Left cardiac atrium (tissue), 4 donors: ENCODE measurements at places on chromosomes 13 and 19. TPM values are rescaled to one million over a fixed set of nuclear protein-coding genes. Genes with fewer than 3 reads are reported as not detected.
A peak's percentile ranks its signal among the peaks of the same experiment; 100 is the strongest.

Gene ANKLE1
- total RNA-seq, result 0.37 TPM

Gene CRX
- total RNA-seq, result not detected

Gene KL
- total RNA-seq, result 3.3 TPM

Gene CCDC122
- total RNA-seq, result 10.0 TPM

Gene ZNF548
- total RNA-seq, result 20.6 TPM

Gene MUC16
- 1.3 TPM for total RNA-seq

Gene DENND1C
- total RNA-seq, result 1.1 TPM

DNA sequence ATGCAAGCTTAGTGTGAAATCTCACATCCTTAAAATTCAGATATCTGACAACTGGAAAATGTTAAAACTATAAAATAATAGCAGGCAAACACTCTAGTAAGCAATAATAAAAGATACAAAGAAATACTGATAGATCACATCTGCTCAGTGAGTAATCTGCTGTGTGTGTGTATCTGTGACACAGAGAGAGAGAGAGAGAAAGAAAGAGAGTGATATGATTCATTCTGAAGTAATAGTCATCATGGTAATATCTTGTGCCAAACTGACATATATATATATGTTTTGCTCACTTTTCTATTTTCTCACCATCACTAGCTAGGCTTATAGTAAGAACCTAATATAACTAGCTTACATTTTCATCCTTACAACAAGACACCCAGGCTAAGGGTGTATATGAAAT lies 288.0 kb upstream of the SLITRK6 start:
- DNase-seq, result no peak

GRCh38 chr19:35718345-35719041 lies 690 bp downstream of the KMT2B start:
- DNase-seq, result peak; percentile 60

DNA sequence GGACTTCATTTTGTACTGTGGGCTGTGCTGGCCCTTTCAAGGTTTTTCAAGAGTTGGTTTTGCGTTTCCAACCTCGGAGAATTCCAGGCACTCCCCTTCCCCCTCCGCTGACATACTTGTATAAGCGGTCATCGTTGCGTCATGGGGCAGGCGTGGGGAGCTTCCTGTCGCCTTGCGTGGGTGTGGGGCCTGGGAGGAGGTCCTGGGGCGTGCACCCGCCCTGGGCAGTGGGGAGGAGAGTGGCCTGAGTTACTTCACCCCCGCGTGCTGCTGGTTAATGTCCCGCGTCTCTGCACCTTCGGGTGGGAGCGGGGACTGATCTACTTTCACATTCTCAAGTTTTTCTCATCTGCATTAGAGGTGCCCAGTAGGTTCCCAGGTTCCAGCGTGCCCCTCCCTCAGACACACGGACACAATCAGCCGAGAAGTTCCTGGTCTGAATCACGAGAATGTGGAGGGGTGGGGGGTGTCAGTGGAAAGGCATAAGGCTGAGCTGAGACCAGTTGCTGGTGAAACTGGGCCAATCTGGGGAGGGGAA lies 4.1 kb downstream of the IER2 start:
- DNase-seq, result peak; percentile 96

DNA sequence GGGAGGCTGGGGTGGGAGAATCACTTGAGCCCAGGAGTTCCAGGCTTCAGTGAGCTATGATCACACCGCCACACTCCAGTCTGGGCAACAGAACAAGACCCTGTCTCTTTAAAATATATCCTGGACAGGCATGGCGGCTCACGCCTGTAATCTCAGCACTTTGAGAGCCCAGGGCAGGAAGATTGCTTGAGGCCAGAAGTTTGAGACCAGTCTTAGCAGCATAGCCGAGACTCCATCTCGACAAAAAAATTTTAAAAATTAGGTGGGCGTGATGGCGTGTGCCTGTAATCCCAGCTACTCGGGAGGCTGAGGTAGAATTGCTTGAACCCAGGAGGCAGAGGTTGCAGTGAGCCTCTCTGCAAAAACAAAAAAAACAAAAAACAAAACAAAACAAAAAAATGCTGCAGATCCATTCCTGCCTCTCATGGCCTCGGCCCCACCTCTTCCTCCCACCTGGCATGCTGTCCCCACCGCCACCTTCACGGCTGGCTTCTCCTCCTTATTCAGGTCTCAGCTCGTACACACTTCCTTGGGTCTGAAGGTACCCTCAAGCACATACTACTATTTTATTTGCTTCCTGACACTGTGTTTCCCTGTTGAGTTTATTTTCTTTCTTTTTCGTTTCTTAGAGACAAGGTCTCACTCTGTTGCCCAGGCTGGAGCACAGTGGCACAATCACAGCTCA lies 5.3 kb downstream of the RFX1 start:
- DNase-seq, result no peak

DNA sequence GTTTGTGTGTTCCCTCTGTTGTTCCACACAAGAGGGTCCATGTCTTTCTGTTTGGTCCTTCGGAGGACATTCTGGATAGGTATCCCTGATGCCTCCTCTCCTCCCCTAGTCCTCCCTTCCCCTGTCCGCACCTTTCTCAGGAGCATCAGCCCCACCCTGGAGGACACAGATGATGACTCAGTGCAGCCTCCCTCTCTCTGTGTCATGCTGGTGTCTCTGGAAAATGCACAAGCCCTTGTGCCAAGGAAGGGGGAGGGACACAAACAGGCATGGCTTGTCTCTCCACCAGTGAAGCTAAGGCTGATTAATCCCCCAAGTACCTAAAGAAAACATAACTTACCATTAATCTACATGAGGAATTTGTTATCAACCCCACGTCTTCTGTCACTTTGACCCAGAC lies 16.2 kb upstream of the TNFRSF19 start:
- DNase-seq, result no peak

DNA sequence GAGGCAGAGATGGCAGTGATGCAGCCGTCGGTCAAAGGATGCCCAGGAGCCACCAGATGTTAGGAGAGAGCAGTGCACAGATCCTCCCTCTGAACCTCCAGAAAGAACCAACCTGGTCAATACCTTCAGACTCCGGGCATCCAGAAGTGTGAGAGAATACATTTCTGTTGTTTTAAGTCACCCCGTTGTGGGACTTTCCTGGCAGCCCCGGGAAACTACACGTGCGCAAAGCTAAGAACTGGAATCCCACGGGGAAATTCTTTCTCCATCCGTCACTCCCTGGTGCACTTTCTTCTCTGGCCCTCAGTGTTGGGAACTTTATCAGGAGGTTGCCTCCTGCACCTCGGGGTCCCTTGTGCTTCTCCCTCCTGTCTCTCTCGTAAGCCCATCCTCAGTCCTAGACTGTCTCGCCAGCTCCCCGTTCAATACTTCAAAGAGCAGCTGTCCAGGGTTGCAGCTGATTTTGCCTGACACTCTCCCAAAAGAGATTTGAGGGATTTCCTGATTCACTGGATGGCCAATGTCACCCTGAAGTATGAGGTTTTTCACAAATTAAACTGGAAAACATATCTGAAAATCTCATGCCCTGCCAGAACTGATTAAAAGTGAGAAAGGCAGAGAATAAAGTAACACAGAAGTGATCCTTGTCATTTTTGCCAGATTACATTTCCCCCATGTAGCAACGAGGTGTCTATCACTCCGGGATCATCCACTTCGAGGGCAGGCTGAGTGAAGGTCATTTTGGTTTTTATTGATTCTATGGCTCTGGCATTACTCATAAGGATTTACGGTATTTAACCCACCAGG lies 136.8 kb downstream of the DCT start:
- no peak for DNase-seq

- no peak for DNase-seq
Observed at GRCh38 chr13:43965459-43965845, 85.7 kb downstream of the LACC1 start.

- DNase-seq, result no peak
Observed at GRCh38 chr19:47652285-47652684, 43.4 kb downstream of the BICRA start.

DNA sequence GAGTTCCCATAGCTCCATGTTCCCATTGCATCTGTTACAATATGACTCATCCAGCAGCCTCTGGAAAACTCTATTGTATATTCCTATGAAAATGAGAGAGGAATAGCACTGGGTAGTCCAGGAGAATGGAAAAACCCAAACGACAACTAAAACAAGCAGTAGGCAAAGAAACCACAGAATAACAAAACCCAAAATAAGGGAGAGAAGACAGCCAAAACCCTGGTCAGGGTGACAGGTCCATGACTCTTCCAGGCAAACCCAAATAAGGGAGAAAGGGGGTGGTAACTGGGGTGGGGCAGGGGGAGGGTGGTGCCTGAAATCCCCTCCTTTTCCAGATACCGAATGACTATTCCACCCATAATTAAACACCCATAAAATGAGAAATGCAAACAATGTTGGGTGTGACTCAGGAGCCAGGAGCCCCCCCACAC lies 4.0 kb upstream of the ZNF8 start:
- no peak for DNase-seq

DNA sequence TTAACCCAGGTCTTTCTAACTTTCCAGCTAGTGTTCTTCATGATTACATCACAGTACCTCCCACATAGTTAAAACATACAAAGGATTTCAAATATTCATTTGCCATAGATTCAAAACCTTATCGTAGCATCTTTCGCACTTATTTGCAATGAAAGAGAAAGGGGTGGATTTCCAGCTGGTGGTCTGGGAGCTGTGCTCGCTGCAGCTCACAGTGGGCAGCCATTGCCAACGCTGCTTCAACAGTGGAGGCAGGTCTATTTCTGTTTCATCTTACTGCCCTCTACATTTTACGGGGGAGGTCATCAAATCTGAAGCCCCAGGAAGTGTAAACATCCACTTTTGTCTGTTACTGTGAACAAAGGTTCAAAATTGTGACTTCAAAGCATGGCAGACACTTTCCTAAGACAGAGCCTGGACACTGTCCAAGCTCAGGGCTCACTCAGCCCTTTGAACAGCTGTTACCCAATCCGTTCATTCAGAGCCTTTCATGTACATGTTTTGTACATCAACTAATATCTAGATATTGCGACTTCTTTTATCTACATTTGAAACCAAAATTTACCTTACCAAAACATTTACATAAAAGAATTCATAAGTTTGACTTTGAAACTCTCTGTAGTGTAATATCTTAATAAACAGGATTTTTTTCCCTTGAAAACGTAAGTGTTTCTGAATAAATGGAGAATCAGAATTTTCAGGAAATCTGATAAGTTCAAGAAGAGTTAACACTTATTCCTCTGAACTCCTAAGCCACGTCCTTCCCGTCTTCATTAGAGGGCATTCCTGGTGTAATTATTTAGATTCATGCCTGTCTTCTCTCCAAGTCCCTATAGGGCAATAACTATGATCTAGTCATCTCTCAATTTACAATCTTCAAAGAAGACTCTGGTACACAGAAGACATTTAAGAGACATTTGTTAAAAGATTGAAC lies 25.1 kb downstream of the STARD13 start:
- DNase-seq, result no peak

DNA sequence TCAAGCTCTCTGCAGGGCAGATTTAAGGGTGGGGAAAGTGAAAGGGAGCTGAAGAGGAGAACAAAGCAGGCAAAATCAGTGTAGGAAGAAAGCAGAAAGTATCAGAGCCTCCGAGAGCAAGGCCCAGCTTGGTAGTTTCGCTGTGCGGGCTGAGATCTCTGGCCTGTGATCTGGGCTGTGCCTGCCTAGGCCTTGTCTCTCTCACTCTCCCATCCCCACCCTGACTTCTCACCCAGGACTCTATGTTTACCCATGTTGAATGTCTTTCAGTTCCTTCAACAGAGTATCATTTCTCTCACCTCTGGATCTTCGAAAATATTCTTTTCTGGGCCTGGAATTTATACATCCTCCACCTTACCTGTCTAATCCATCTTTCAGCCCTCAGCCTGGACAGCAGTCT lies 391.3 kb downstream of the FOXO1 start:
- no peak for DNase-seq

DNA sequence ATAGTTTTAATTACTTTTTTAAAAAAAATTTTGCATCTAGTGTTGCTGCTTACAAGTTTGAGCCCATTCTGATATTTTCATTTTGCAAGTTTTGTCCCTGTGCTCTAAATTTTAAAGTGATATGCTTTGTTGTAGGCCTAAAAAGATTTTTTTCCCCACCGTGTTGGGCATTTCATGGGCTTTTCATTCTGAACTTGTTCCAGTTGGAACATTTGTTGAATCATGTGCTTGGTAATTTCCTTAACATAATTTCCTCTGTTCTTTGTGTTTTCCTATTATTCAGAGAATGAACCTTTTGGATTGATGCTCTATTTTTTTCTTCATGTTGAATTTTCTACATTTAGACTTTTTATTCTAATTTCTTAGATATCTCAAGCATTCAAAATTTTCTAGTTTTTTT lies 206.4 kb upstream of the SPRY2 start:
- DNase-seq, result no peak

DNA sequence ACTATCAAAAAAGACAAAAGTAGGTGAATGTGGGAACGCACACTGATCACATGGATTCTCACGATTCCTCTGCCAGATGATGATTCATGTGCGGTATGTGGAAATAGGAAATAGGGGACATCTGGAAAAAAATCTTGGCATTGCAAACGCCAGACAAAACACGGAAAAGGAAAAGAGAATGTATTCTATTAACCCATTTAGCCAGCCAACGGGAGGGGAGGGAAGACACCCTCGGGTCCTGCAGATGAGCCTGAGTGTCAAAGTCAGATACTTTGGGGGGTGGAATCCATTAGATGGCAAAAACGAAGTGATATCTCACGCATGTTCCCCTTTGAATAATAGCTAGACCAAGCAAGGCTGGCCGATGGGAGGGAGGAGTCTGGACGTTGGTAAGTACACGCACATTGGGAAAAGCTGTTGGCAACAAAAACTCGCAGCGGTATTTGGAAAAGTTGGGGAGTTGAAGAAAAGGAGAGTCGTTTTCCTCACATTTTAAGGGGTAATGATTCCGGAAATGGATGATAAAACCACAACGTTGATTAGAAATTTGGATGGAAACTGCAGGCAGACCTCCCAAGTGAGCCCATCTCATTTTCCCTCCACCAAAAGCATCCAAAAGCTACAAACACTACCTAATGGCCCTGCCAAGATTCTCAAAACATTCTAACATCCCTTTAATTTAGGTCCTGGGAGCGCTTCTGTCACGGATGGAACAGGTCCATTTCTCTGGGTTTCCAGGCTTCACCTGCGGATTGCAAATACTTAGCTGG lies 73.6 kb downstream of the COL4A1 start:
- DNase-seq, result peak; percentile 68

DNA sequence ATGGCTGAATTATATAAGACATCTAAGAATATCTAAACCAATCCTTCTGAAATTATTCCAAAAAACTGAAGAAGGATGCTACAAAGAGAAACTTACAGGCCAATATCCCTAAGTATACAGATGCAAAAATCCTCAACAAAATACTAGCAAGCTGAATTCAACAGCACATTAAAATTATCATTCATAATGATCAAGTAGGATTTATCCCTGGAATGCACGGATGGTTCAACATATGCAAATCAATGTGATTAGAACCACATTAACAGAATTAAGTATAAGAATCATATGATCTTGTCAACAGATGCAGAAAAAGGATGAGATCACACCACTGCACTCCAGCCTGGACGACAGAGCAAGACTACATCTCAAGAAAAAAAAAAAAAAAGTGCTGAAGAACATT lies 13.3 kb downstream of the ZNF560 start:
- DNase-seq, result no peak

DNA sequence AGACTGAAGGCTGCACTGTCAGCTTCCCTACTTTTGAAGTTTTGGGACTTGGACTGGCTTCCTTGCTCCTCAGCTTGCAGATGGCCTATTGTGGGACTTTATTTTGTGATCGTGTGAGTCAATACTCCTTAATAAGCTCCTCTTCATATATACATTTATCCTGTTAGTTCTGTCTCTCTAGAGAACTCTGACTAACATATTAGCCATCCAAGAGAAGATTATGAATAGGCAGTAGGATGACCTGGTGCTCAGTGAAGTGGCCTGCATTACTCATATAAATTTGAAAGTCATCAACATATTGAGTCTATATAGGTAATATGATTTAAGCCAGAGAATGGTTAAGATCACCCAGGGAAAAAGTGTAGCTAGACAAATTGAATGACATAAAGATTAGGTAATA lies 136.3 kb upstream of the UFM1 start:
- DNase-seq, result no peak
